ENCODE measurements at places on chromosomes 2 and 18.
A peak's percentile ranks its signal among the peaks of the same experiment; 100 is the strongest.

- DNase-seq: no peak
- no peak overlapping the region for H3K27ac ChIP-seq
- no peak overlapping the region for H3K4me3 ChIP-seq
- H3K27me3 ChIP-seq: no peaks in the 10 kb centered on the region
Observed at GRCh38 chr2:113910110-113910717, 20.3 kb downstream of the ACTR3 start.

- H3K4me3 ChIP-seq: no peak overlapping the region
- H3K36me3 ChIP-seq: no peaks in the 10 kb centered on the region
- no peaks in the 10 kb centered on the region for H3K4me1 ChIP-seq
- no peak for DNase-seq
- no peak overlapping the region for H3K27ac ChIP-seq
Observed at GRCh38 chr2:153834662-153835061, 37.1 kb upstream of the GALNT13 start.

GRCh38 chr18:27713738-27714095 lies 463.2 kb downstream of the CDH2 start:
- H3K4me1 ChIP-seq: no peaks in the 10 kb centered on the region
- no peak overlapping the region for H3K27ac ChIP-seq
- no peaks in the 10 kb centered on the region for H3K27me3 ChIP-seq

DNA sequence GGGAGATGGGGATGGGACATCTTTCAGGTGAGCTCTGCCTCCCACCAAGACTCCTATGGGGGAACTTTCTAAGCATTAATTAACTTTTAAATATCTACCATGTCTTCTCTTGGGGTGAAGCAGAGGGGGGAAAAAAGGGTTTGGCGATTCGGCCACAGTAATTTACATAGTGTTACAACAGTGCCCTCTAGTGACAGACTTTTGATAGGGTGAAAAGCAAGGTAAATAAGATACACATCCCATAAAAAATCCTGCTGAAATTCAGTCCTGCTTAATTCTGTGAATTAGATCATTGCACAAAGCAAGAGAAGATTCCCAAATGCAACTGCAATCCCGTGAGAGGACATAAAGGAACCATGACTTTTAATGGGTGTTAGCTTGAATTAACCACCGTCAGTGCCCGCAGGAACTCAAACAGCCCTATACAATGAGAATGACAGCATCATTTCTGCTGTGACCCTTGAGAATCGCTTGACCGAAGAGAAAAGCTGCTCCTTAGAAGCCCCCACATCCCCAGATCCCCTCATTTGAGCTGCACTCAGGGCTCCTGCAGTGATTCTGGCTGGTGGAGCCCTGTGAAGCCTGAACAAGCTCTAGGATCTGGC lies 32.8 kb downstream of the FAM124B start:
- H3K4me1 ChIP-seq: no peaks in the 10 kb centered on the region
- no peak for DNase-seq
- no peak overlapping the region for H3K4me3 ChIP-seq
- H3K27ac ChIP-seq: no peak overlapping the region
- no peaks in the 10 kb centered on the region for H3K36me3 ChIP-seq

DNA sequence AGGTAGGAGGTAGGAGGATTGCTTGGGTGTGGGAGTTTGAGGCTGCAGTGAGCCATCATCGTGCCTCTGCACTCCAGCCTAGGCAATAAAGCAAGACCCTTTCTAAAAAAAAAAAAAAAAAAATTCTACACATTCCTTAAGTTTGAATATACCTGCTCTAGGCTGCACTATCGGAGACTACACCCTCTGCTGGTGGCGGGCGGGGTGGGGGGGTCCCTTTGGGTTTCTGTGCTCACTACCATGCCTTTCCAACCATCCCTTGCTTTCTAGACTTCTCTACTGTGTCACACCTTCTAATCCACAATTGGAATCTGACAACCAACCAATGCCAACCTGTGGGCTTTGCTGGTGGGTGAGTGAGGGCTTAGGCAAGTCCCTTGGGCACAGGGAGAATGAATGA lies 34.7 kb upstream of the FAM136A start:
- H3K27me3 ChIP-seq: no peaks in the 10 kb centered on the region
- H3K4me3 ChIP-seq: no peak overlapping the region
- H3K27ac ChIP-seq: no peak overlapping the region
- H3K4me1 ChIP-seq: no peaks in the 10 kb centered on the region
- no peaks in the 10 kb centered on the region for H3K36me3 ChIP-seq

DNA sequence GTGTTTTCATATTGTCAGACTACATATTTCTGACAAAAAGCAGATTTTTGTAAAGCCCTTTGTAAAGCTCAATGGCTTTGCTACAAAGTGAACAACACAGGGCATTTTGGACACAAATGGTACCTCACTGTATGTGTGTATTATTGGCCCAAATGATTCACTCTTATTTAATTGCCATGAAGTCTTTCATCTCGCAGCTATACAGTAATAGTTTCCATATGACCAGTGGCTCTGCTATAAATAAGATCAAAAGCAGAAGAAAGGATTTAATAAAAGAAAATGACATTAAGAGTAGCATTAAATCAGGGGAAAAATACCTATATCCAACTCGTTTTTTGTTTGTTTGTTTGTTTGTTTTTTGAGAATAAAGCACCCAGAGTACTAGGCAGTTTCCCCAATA lies 284.0 kb upstream of the CCDC68 start:
- peaks cover 36% of the 10 kb centered on the region for H3K4me1 ChIP-seq
- no peak overlapping the region for H3K27ac ChIP-seq
- H3K4me3 ChIP-seq: no peak overlapping the region

DNA sequence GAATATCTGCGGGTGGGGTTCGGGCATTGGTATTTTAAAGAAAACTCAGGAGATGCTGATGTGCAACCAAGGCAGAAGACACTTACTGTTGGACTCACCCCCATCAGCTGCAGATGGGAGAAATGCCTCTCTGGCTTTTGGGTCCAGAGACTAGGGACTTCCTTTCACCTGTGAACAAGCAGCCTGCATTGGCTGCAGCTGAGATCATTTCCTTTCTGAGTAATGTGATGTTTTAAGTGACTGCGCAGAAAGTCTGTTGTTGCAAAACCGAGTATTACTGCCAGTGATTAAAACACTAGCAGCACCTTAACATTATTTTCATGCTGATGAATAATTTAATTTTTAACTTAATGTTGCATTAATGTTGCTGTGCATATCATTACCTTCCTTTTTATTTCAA lies 143.0 kb downstream of the TSN start:
- no peaks in the 10 kb centered on the region for H3K36me3 ChIP-seq
- peaks cover 8% of the 10 kb centered on the region for H3K4me1 ChIP-seq
- no peak overlapping the region for H3K27ac ChIP-seq
- H3K4me3 ChIP-seq: no peak overlapping the region

DNA sequence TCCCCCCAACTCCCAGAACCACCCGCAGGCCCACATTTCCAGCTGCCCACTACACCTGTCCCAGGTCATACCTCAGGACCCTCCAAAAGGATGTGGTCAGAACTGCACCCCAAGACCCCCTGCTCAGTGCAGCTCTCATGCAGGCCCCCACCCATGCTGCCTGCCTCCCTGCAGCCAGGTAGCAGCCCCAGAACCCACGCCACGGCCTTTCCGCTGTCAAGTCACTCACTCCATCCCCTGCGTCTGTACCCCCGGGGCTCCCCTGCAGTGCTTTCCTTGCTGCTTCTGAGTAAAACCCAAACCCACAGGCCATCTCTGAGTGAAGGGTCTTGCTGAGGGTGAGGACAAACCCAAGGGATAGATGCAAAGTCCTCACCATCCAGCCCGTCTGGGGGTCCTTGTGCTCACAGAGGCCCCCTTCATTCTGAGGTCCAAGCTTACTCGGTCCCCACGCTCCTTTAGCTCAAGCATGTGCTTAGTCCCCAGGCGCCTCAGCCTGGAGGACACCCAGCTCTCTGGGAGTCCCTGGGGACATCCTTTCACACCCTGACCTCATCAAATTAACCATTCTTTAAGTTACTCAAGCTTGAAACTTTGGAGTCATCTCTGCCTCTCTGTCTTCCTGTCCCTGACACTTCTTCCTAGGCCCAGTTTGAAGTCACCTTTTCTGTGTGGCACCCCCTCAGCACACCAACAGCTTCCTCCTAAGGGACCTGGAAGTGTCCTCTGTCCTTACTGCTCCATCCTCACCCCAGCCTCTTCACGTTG lies 130.1 kb downstream of the SMAD7 start:
- H3K4me3 ChIP-seq: no peak overlapping the region
- H3K27ac ChIP-seq: no peak overlapping the region
- no peaks in the 10 kb centered on the region for H3K27me3 ChIP-seq
- peaks cover 7% of the 10 kb centered on the region for H3K4me1 ChIP-seq
- peaks cover 8% of the 10 kb centered on the region for H3K36me3 ChIP-seq

- no peak overlapping the region for H3K4me3 ChIP-seq
- H3K4me1 ChIP-seq: no peaks in the 10 kb centered on the region
- DNase-seq: no peak
- no peaks in the 10 kb centered on the region for H3K36me3 ChIP-seq
Observed at GRCh38 chr2:33777786-33778185, 178.7 kb upstream of the FAM98A start.

GRCh38 chr2:16773080-16773713 lies 107.6 kb upstream of the CYRIA start:
- no peak for DNase-seq
- no peaks in the 10 kb centered on the region for H3K36me3 ChIP-seq
- no peaks in the 10 kb centered on the region for H3K27me3 ChIP-seq
- H3K4me1 ChIP-seq: no peaks in the 10 kb centered on the region
- no peak overlapping the region for H3K27ac ChIP-seq
- no peak overlapping the region for H3K4me3 ChIP-seq

GRCh38 chr2:60644951-60645350 lies 91.5 kb upstream of the BCL11A start:
- H3K36me3 ChIP-seq: no peaks in the 10 kb centered on the region
- no peak overlapping the region for H3K4me3 ChIP-seq

GRCh38 chr18:36533446-36534153 lies 236.1 kb downstream of the FHOD3 start:
- H3K4me3 ChIP-seq: no peak overlapping the region
- no peak overlapping the region for H3K27ac ChIP-seq
- no peaks in the 10 kb centered on the region for H3K27me3 ChIP-seq
- peaks cover 24% of the 10 kb centered on the region for H3K4me1 ChIP-seq

GRCh38 chr2:232731470-232731869 lies 34.3 kb downstream of the GIGYF2 start:
- H3K27me3 ChIP-seq: no peaks in the 10 kb centered on the region
- peaks cover 7% of the 10 kb centered on the region for H3K4me1 ChIP-seq
- no peak overlapping the region for H3K4me3 ChIP-seq
- no peak overlapping the region for H3K27ac ChIP-seq

DNA sequence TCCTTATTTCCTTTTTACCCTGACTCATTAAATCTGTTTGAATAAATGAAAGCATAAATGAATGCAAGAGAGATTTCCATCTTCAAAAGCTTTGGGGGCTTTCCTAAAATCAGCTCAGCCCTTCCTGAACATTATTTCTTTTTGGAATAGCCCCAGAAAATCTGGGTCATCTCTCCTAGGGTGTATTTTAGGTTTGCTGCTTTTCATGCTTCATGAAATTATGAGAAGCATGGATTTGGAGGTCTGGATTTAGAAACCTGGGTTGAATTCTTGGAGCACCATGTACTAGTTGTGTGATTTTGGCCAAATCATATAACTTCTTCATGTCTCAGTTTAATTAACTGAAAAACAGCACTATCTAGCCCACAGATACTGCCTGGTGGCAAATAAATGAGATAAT lies 24.0 kb upstream of the PELI1 start:
- H3K4me3 ChIP-seq: no peak overlapping the region
- H3K4me1 ChIP-seq: peaks cover 26% of the 10 kb centered on the region
- DNase-seq: no peak
- H3K36me3 ChIP-seq: no peaks in the 10 kb centered on the region
- H3K27ac ChIP-seq: peak overlapping the region; percentile 43

DNA sequence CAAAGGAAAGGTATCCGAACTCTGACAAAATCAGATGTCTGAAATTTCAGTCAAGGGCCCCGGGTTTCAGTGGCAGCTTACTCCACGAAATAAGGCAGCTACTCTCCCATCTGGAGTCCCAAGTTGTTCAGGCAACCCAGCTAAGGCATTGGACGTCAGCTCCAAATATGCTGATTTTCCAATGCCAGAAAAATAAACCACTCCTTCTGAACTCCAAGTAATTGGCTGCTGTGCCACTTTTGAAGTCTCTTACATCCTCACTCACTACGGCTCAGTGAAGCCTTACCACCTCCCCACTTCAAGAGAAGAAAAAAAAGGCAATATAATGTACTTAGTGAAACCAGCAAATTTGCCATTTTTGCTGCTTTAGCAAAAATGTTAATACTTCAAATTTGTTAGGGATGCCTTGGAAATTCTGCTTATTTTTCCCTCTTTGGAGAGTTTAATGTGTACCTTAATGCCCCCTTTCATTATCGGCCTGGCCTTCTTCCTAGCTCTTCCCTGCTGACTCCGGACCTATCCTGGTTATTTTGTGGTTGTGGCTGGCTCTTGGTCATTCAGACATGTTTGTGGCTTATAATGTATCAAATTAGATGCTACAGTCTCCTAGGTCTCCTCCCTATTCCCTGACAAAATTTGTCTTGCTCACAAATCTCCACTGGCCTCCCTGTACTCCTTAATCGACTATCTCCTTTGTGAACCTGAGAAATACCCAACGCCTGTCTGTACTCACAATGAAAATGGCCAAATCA lies 589.2 kb upstream of the ZEB2 start:
- no peak for DNase-seq
- no peaks in the 10 kb centered on the region for H3K36me3 ChIP-seq
- no peaks in the 10 kb centered on the region for H3K4me1 ChIP-seq
- no peak overlapping the region for H3K27ac ChIP-seq
- H3K4me3 ChIP-seq: no peak overlapping the region

GRCh38 chr2:110679337-110679707 lies 1.5 kb upstream of the BUB1 start:
- no peaks in the 10 kb centered on the region for H3K36me3 ChIP-seq
- DNase-seq: no peak
- H3K4me3 ChIP-seq: peak overlapping the region; percentile 87
- H3K4me1 ChIP-seq: peaks cover 20% of the 10 kb centered on the region
- no peak overlapping the region for H3K27ac ChIP-seq

DNA sequence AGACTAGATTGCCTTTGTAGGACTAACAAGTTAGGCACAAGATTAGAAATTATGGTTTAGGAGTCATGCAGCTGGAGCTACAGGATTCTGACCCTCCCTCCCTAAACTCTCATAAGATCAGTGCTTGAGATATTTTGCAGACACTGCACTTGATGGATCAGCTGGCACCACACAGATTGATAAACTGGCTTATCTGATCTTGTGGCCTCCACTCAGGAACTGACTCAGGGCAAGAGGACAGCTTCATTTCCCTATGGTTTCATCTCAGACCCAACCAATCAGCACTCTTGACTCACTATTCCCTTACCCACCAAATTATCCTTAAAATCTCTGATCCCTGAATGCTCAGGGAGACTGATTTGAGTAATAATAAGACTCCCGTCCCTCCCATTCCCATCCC lies 152.3 kb downstream of the DIS3L2 start:
- no peak overlapping the region for H3K27ac ChIP-seq
- no peaks in the 10 kb centered on the region for H3K27me3 ChIP-seq
- no peaks in the 10 kb centered on the region for H3K36me3 ChIP-seq
- no peak overlapping the region for H3K4me3 ChIP-seq

GRCh38 chr18:70621710-70622109 lies 332.9 kb downstream of the SOCS6 start:
- H3K4me3 ChIP-seq: no peak overlapping the region
- no peak for DNase-seq
- no peaks in the 10 kb centered on the region for H3K27me3 ChIP-seq
- H3K27ac ChIP-seq: no peak overlapping the region
- H3K36me3 ChIP-seq: no peaks in the 10 kb centered on the region
- no peaks in the 10 kb centered on the region for H3K4me1 ChIP-seq
